Fibroblast of the conjunctiva (primary cell): ENCODE measurements at places on chromosomes 2 and 18.
A peak's percentile ranks its signal among the peaks of the same experiment; 100 is the strongest.

- DNase-seq: peak; percentile 27
Observed at GRCh38 chr18:45619062-45619825, 4.0 kb downstream of the SLC14A2 start.

DNA sequence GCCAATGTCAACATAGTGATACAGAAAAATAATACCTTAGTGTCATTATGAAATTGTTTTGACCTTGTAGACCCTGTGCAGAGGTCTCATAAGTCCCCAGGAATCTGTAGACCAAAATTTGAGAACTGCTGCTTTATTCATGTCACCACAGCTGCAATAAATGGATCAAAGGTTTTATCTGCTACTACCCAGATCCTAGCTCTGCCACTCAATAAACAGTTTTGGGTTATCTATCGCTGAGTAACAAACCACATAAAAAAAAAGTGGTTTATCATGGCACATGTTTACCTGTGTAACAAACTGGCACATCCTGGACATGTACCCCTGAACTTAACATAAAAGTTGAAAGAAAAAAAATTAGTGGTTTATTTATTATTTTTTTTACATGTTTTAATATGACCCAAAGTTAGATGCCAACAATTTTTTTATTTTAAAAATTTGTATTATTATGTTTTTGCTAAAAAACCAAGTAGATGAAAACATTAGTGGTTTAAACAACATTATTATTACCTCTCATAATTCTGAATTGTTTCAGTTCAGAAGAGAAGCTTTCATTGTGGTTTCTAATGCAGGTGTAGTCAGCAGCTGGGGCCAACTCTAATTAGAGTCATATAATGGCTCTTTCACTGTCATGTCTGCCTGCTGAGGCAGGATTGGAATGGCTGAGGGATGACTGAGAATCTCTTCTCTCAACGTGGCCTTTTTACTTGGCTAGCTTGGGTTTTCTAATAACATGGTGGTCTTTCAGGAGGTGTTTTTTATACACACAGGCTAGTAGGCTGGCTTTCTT lies 103.3 kb upstream of the SLC38A11 start:
- no peak for DNase-seq

DNA sequence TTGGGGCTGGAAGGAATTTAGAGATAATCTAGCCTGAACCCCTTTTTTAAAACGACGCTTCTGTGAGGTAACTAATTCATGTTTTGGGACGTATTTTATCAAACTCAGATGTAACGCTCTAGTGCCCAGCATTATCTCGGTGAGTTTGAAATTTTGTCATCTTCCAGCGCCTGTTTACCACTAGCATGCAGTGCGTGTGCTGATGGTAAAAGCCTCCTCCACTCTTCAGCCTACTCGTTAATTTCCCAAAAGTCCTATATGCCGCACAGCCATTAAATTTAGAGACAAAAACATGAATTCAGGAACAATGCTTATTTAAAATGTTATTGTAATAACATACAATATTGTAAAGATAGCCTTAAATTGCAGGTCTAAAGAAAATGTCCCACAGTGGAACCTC lies 2.8 kb downstream of the ZCCHC2 start:
- DNase-seq: no peak

DNA sequence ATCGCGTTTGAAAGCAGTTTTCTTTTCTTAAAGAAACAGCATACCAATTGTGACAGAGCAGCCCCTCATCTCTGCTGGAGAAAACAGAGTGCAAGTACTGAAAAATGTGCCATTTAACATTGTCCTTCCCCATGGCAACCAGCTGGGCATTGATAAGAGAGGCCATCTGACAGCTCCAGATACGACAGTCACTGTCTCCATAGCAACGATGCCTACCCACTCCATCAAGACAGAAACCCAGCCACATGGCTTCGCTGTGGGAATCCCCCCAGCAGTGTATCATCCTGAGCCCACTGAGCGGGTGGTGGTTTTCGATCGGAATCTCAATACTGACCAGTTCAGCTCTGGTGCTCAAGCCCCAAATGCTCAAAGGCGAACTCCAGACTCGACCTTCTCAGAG lies 9.5 kb downstream of the GRHL1 start:
- no peak for DNase-seq

- no peak for DNase-seq
Observed at GRCh38 chr18:44846450-44846849, 165.8 kb downstream of the SETBP1 start.

DNA sequence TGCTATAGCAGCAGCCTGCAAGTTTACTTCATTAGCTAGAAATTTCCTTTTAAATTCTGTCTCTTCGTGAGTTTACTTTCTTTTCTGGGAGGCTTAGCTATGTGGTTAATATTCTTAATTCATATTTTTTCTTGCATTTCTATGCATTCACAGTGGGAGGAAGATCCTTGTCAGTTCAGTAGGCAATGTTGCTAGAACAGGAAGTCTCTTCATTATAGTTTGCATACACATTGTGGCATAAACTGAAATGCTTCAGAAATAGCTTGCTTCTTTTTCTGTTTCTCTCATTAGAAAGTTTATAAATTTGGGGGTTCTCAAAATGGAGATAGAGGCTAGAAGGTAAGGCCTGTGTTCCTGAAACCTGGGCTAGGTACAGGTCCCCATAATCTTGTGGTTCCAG lies 8.1 kb upstream of the ARHGAP15 start:
- DNase-seq: no peak

- DNase-seq: no peak
Observed at GRCh38 chr2:239818531-239819011, 206.6 kb downstream of the NDUFA10 start.

DNA sequence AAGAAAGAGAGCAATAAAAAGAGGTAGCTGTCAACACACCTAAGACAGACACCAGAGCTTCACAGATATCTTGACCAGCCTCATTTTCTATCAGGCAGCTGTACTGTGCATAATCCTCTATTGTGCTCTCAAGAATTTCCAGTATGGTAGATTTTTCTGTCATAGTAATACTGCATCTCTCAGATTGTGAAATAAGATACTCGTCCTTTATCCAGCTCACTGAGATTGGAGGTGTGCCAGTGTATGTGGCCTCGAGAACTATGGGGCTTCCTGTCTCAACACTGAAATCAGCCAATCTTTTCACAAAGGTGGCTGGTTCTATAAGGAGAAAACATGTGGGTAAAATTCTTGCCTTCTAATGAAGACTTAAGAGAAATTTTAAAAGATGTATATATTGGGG lies 88.9 kb downstream of the TTN start:
- no peak for DNase-seq

DNA sequence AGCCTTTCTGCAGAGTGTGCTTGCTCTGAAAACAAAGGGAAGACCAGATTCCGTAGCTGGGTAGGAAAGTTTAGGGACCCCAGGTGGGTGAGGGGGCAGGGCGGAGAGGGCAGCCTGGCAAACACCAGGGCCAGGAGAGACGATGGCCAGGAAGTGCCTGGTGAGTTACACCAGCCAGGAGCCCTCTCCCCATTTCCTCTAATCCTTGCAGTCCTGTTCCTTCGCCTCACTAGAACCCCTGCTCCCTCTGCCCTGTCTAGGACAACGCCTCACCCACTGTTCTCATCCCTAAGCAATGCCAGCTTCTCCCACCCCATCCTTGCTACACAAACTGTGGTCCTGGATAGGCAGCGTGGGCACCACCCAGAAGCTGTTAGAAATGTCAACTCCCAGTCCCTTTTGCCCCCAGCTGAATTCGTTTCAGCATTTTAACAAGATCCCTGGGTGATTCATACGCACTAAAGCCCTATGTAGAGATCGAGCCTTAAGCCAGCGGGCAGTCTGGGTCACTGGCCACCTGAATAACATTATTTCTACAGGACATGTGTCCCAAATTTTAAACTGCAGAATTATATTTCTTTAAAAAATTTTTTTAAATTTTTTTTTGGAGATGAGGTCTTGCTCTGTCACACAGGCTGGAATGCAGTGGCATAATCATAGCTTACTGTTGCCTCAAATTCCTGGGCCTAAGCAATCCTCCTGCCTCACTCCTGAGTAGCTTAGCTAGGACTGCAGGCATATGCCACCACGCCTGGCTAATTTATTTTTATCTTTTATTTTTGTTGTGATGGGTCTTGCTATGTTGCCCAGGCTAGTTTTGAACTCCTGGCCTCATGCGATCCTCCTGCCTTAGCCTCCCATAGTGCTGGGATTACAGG lies 10.9 kb downstream of the WIPF1 start:
- no peak for DNase-seq

- DNase-seq: no peak
Observed at GRCh38 chr2:6917761-6918421, 679 bp downstream of the RNF144A start.

GRCh38 chr18:42644729-42645131 lies 470.8 kb downstream of the RIT2 start:
- no peak for DNase-seq

DNA sequence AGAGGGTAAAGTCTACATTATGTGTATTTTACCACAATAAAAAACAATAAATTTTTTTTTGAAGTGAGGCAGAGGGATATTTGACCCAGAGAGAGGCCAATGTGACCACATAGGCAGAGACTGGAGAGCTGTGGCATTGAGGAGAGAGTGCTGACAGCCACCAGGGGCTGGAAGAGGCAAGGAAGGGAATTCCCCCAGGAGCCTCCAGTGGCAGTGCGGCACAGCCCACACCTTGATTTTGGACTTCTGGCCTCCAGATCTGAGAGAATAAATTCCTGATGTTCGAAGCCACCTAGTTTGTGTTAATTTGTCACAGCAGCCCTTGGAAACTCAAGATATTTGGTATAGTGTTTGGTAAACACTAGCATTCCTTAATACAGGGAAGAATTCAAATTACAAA lies 22.7 kb downstream of the ANKRD29 start:
- no peak for DNase-seq

DNA sequence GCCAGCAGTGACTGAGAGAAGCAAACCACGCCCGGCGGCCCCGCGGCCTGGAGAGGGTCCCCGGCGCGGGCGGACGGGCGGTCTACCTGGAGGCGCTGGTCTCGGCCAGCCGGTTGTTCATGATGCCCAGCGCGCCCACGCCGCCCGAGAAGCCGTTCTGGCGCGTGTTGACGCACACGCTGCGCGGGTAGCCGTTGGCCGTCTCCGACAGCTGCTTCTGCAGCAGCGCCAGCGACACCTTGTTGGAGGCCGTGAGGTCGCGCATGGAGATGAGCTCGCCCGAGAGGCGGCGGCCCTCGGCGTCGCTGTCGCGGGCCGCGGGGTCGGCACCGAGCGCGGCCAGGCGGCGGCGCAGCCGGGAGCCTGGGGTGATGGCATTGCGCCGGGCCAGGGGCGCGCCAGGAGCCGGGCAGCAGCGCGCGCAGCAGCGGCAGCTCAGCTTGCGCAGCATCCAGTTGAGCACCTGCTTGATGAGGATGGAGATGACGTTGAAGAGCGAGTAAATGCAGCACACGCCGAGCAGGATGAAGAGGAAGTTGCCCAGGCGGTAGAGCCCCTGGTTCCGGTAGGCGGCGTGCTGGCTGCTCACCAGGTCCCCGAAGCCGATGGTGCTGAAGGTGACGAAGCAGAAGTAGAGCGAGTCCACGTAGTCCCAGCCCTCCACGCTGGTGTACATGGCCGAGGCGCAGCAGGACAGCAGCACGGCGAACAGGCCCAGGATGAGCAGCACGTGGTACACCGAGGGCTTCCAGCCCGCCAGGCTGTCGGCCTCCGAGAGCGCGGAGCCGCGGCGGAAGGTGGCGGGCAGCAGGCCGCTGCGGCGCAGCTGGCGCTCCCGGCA lies 118.1 kb downstream of the MSH2 start:
- DNase-seq: no peak

DNA sequence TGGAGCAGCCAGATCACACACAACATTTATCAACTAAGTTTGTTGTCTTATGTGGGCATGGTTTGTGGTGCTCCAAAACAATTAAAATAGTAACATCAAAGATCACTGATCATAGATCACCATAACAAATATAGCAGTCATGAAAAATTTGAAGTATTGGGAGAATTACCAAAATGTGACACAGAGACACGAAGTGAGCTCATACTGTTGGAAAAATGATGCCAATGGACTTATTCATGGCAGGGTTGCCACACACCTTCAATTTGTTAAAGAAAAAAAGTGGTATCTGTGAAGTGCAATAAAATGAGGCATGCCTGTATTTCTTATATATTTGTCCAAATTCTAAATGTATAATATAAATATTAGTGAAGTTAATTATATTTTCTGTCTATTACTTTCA lies 42.9 kb upstream of the CABYR start:
- no peak for DNase-seq

GRCh38 chr2:112187805-112188596 lies 49.8 kb downstream of the FBLN7 start:
- DNase-seq: no peak

DNA sequence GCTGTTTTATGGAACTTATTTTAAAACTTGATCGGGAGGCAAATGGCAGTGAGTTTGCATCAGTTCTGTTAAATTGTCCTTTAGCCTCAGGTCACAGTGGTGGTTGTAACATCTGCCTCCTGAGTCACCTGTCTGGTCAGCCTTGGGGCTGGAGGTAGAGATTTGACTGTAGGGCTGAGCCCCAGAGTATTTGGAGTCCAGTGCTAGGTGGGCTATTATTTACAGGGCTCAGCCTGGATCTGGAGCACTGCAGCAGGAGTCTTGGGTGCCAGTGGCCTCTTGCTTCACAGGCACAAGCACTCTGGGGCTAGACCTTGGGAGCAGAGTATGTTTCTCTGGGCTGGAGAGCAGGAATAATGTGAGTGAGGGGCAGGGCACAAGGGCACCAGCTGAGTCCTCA lies 32.8 kb downstream of the TCF7L1 start:
- DNase-seq: no peak

- DNase-seq: peak; percentile 39
Observed at GRCh38 chr18:6219116-6219717, 195.5 kb downstream of the L3MBTL4 start.

DNA sequence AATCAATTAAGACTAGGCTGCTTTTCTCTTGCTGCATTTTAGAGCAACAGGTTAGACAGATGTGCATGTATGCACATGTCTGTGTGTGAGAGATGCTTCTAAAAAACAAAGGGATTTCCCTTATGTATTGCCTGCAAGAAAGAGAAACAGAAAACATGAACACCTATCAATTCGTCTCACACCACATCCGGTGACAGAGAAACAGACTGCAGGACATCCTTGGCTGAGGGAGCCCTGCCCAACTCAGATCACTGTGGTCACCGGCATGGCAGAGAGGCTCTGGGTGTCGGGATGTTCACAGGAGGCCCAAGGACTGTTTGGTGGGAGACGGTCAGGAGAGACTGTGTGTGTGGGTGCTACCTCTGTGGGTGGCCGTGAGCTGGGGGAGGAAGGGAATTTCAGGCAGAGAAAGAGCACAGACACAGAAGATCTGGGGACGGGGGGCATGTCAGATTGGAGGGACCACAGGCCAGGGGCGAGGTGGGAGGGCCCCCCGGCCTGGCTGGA lies 24.9 kb downstream of the FHL2 start:
- DNase-seq: no peak
